Kidney capillary endothelial cell (primary cell): ENCODE measurements at places on chromosomes 13 and 19.

- DNase-seq, result no peak
Observed at GRCh38 chr19:2813235-2814160, 6.2 kb upstream of the ZNF554 start.

GRCh38 chr19:33064792-33065550, at the start of gene RHPN2:
Gene RHPN2 (minus strand): TSS chr19:33064888. CDS start chr19:33064852, 36 bp downstream.
- DNase-seq, result no peak

GRCh38 chr19:29779921-29780320, 31.9 kb upstream of the CCNE1 start:
- no peak for DNase-seq

DNA sequence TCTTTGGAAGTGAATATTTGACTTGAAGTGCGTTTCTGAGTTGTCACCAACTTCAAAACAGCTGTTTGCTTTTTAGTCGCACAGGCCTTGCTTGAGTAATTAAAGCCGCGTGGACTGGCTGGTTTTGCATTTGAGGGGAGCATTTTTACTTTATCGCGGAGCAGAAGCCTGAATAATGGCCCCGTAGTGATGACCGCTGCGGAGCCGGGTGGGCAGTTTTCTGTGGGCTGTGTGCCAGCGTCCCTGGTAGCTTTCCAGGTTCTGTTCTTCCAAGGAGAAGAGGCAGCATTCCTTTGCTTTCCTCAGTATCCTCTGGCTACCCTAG, 1.1 kb downstream of the NAA16 start:
- DNase-seq, result peak; percentile 40

- DNase-seq, result no peak
Observed at GRCh38 chr19:13984186-13984585, 21.9 kb downstream of the RFX1 start.
